Smooth muscle cell of the umbilical artery (primary cell): ENCODE measurements at places on chromosomes 2 and 18. TPM values are rescaled to one million over a fixed set of nuclear protein-coding genes. Genes with fewer than 3 reads are reported as not detected.

The CRYBA2 gene
- total RNA-seq, result not detected in 2 replicates

The KIF1A gene
- under 0.01 and 0.14 TPM in 2 replicates for total RNA-seq

The SETBP1 gene
- total RNA-seq, result 0.89 and 2.6 TPM in 2 replicates

The SOCS6 gene
- 43.4 and 46.0 TPM in 2 replicates for total RNA-seq

The HAAO gene
- not detected in 2 replicates for total RNA-seq

The RBM44 gene
- total RNA-seq, result 0.18 and 0.30 TPM in 2 replicates

The COL5A2 gene
- 624 and 1,671 TPM in 2 replicates for total RNA-seq

The CELF4 gene
- not detected in 2 replicates for total RNA-seq

The TXNDC2 gene
- 0.05 TPM in 1 of 2 replicates, not detected in the other for total RNA-seq

The CHST9 gene
- total RNA-seq, result not detected in 2 replicates

The CYS1 gene
- under 0.01 and 0.37 TPM in 2 replicates for total RNA-seq

The MROH2A gene
- total RNA-seq, result not detected in 2 replicates

The UGT1A8 gene
- not detected in 2 replicates for total RNA-seq

The G6PC2 gene
- total RNA-seq, result not detected in 2 replicates

The VAMP5 gene
- 6.2 and 16.6 TPM in 2 replicates for total RNA-seq

The SLC4A3 gene
- total RNA-seq, result 2.7 and 6.6 TPM in 2 replicates

The ERCC3 gene
- 45.1 and 52.1 TPM in 2 replicates for total RNA-seq

The ZSWIM2 gene
- total RNA-seq, result not detected in 2 replicates

The MAL gene
- not detected in 2 replicates for total RNA-seq

The CAPN14 gene
- total RNA-seq, result under 0.01 and 0.14 TPM in 2 replicates

The ZNF532 gene
- 49.3 and 67.1 TPM in 2 replicates for total RNA-seq

The UGT1A3 gene
- total RNA-seq, result not detected in 2 replicates

The L3MBTL4 gene
- not detected in 2 replicates for total RNA-seq

The PCARE gene
- not detected in 2 replicates for total RNA-seq

The IL1RL1 gene
- total RNA-seq, result 0.14 and 0.30 TPM in 2 replicates

The TUBA4A gene
- 6.5 and 6.6 TPM in 2 replicates for total RNA-seq

The PPP4R1 gene
- 97.7 and 113 TPM in 2 replicates for total RNA-seq

The ALK gene
- total RNA-seq, result not detected in 2 replicates

The PTPRN gene
- total RNA-seq, result 66.2 and 67.6 TPM in 2 replicates

The SERPINB3 gene
- total RNA-seq, result not detected in 2 replicates
